ENCODE measurements at places on chromosomes 7 and 10.
A peak's percentile ranks its signal among the peaks of the same experiment; 100 is the strongest.

- DNase-seq: no peak
Measured at GRCh38 chr10:100816671-100817070, 71.3 kb downstream of the PAX2 start.

GRCh38 chr10:35605191-35605590, at the start of gene GJD4:
Gene GJD4 (plus strand): TSS chr10:35605341. CDS start chr10:35605568, 227 bp downstream.
- no peak for DNase-seq

GRCh38 chr10:126263006-126263676, 125.1 kb downstream of the ADAM12 start:
- no peak for DNase-seq

GRCh38 chr10:75070476-75070875, 41.0 kb upstream of the SAMD8 start:
- DNase-seq: no peak

GRCh38 chr7:117871401-117871777, 1.9 kb downstream of the CTTNBP2 start:
- DNase-seq: no peak

DNA sequence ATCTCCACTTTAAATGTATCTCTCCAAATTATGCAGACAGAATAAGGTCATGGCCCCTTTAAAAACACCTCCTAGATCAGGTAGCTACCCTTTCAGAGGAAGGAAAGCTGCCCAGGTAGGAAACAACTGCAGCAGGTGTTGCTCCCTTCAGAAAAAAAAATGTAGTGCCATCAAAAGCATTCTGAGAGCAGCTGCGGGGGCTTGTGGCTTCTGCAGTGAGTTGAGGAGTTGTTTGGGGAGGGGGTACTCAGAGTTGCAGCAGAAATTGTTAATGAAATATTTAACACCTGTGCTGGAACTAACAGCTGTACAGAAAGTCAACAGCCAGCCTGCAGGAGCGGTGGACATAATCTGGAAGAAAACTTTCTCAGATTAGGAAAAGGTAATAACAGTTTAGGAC, 24.0 kb downstream of the CDHR3 start:
- DNase-seq: no peak

- peak; percentile 72 for DNase-seq
Measured at GRCh38 chr10:101067356-101068083, 5.7 kb downstream of the KAZALD1 start.

- DNase-seq: no peak
Measured at GRCh38 chr7:105215821-105216220, 172.9 kb downstream of the SRPK2 start.

DNA sequence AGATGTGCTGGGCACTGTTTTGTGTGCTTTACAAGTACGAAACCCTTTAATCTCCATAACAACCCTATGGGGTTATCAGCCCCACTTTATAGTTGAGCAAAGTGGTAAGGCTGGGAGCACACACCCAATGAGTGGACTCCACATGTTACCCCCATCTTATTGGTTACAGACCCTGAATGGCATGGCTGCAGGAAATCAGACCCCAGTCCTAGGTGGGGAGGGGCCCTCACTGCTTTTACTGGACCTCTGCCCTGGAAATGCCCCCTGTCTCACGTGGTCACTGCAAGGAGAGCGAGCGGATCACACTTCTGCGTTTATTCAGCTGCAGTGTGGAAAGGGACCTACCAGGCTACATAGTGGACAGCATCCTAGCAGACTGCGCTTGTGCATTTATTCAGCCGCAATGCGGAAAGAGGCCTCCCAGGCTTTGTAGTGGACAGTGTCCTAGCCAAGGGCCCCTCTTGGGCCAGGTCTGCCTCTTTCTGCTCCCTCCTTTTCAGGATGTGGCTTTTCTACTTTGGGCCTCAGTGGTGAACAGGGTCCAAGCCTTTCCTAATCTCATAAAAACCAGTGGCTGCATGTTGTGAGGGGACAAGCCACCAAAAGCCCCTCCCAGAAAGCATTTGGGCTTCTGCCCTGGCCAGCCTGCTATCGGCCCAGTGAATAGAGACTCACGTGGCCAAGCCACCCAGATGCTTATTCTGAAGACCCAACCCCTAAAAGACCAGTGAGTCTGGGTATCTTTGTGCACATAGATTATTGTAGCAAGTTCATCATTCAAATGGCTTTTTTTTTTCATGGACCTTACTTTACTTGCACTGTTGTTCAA, 405.7 kb upstream of the RNF32 start:
- DNase-seq: no peak

GRCh38 chr7:87216701-87217508, 2.6 kb downstream of the TMEM243 start:
- DNase-seq: no peak

DNA sequence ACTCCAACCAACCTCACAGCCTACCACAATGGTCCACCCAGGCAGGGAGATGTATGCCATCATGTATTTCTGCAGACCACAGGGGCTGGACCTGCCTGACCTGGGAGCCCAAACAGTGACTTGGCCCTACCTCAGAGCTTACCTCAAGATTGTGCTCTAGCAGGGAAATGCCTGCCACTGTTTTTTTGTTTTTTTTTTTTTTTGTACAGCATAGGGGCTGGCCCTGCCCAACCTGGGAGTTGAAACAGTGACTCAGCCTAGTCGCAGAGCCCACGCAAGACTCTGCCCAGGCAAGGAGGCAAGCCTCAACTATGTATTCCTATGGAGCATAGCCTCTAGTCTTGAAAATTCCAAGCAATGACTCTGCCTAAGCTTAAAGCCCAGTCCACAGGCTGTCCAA, 39.3 kb upstream of the CDK6 start:
- peak; percentile 4 for DNase-seq

- DNase-seq: no peak
Measured at GRCh38 chr10:132040046-132040445, 25.7 kb upstream of the JAKMIP3 start.

Data from MG63 (cell line).